ENCODE measurements at places on chromosomes 2 and 18.
A peak's percentile ranks its signal among the peaks of the same experiment; 100 is the strongest.

GRCh38 chr2:2566396-2567323 lies 235.6 kb upstream of the MYT1L start:
- H3K36me3 ChIP-seq, result no peaks in the 10 kb centered on the region
- H3K4me3 ChIP-seq, result no peak overlapping the region
- no peak overlapping the region for H3K27ac ChIP-seq
- DNase-seq, result no peak

- peak overlapping the region; percentile 99 for H3K27ac ChIP-seq
- no peak overlapping the region for H3K4me3 ChIP-seq
Measured at GRCh38 chr2:71333619-71334018, 2.0 kb downstream of the ZNF638 start.

GRCh38 chr18:27461957-27462356 lies 276.8 kb upstream of the CHST9 start:
- no peak overlapping the region for H3K27ac ChIP-seq
- DNase-seq, result no peak
- H3K4me3 ChIP-seq, result no peak overlapping the region
- no peaks in the 10 kb centered on the region for H3K27me3 ChIP-seq

- H3K27me3 ChIP-seq, result no peaks in the 10 kb centered on the region
- no peak overlapping the region for H3K27ac ChIP-seq
- H3K4me1 ChIP-seq, result no peaks in the 10 kb centered on the region
- H3K4me3 ChIP-seq, result no peak overlapping the region
- DNase-seq, result no peak
Measured at GRCh38 chr18:45063246-45064038, 382.8 kb downstream of the SETBP1 start.

GRCh38 chr2:171217330-171217729 lies 56.6 kb upstream of the TLK1 start:
- H3K4me1 ChIP-seq, result no peaks in the 10 kb centered on the region
- H3K27me3 ChIP-seq, result no peaks in the 10 kb centered on the region
- no peak overlapping the region for H3K27ac ChIP-seq
- H3K36me3 ChIP-seq, result no peaks in the 10 kb centered on the region

- peaks cover 3% of the 10 kb centered on the region for H3K36me3 ChIP-seq
- H3K27ac ChIP-seq, result no peak overlapping the region
- no peaks in the 10 kb centered on the region for H3K4me1 ChIP-seq
Measured at GRCh38 chr2:169819106-169819505, 5.6 kb downstream of the METTL5 start.
